ENCODE measurements at places on chromosomes 12 and 14.

DNA sequence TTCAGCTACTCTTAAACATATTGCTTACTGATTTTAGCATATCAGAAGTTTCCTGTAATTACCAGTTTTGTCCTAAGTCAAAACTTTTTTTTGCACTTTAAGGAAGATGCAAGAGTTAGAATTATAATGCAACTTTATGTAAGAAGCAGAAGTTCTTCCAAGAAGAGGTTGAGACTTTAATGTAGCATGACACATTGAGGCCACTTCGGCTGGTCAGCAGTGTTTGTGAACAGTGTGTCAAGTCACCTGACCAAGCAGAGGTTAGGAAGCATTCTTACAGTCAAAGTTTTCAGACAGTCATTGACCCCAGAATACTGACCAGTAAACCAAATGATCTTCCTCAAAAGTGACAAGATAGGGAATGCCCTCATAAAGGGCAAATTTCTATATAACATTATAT, 15.2 kb downstream of the FGFR1OP2 start:
- no peak for DNase-seq

DNA sequence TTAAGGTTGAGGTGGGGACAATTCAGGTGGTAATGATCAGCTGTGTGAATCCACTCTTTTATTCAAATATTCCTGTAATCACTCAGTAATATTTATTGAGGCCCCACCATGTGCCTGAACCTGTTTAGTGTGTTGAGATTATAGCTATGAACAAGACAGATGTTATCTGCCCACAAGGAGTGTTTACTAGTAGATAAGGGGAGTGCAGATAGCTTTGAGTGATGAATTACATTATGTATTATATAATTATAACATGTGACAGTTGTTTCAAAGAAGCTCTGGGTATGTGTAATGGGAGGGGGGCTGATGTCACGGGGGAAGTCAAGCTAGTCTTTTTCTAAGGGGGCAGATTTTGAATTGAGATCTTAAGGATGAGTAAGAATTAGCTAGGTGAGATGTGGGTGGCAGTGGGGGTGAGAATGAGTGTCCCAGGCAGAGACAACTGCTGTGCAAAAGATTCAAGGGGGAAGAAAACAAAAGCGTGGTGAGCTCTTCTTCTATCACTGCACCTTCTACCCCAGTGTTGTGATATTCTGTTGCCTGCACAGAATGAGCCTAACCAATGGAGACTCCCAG, 21.3 kb upstream of the SRRM4 start:
- no peak for DNase-seq

- no peak for DNase-seq
Measured at GRCh38 chr14:35944847-35945246, 118.7 kb downstream of the BRMS1L start.

DNA sequence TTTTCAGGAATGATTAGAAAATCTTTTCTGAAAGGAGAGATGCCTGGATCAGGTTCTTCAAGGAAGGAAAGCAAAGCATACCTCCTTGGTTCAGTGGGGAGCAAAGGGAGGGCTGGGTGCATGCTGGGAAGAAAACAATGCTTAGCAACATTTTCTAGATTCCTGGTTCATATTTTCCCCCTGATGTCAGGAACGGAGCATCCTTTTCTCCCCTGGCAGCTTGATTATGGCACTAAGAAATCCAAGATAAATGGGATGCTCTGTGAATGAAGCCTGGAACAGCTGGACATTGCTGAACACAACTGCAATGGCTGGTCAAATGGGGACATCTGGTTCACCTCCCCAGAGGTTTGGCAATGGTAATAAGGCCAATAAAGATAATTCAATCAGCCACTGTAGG, 50.9 kb downstream of the KCNA5 start:
- no peak for DNase-seq

- no peak for DNase-seq
Measured at GRCh38 chr14:69048456-69048855, 69.4 kb upstream of the ACTN1 start.

GRCh38 chr14:30874999-30875787, 834 bp downstream of the COCH start:
- no peak for DNase-seq

GRCh38 chr12:103645202-103645601, 58.1 kb downstream of the STAB2 start:
- DNase-seq = no peak

DNA sequence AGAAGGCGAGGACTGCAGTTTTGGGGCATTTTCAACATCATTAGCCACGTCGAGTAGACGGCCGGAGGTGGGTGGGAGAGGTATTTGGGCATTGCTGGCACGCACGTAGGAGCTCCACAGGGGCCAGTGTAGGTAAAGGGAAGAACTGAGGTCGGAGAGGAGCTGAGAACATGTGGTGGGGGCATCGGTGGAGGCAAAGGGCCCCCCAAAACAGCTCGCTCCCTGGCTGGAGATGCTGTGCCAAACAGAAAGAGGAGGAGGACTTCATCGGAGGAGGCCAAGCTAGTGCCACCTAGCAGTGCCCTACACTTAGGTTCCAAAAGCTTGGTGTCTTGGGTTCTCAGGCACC, 52.0 kb upstream of the PPP2R5C start:
- DNase-seq = no peak

- DNase-seq = no peak
Measured at GRCh38 chr14:52079239-52079959, 10.5 kb upstream of the NID2 start.

GRCh38 chr12:77725611-77726010, 105.1 kb upstream of the NAV3 start:
- no peak for DNase-seq

DNA sequence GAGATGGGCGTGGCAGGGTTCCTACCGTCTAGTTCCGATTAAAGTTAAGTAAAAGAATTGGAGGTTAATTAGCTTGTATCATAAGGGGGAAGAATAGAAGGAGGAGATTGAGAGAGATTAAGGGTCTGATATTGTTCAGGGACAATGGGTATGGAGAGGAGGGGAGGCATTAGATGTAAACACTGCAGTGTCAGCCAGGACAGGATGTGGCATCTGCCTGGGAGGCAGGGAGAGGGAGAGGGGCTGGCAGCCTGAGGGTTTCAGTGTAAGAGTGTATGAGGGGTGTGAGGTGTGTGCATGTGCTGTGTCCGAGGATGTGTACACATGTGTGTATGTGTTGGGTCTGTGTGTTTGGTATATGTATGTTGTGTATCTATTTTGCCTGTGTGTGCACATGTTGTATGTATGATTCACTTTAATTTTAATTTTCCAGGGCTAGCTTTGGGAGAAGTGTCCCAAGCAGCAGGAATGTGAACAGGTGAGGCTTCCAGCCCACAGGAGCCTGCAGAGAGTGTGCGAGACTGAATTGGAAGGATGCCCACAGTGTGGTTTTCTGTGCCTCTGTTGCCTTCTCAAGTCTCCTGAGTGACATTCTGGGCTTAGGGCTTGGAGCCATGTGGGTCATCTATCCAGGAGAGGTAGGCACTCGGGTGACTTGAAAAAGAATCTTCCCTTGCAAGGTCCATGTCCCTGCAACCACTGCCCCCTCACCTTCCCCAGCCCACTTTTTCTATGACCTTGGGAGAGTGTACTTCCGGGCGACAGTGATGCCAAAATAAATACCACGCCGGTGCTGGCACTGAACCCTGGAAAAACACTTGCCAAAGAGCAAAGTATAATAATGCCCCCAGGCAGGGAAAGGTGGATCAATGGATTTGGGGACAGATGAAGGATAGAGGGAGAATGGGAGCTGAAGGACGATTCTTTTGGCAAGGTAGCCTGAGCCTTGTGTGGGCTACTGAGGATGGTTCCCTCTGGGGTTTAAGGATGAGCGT, 36.8 kb upstream of the DCD start:
- DNase-seq = no peak

DNA sequence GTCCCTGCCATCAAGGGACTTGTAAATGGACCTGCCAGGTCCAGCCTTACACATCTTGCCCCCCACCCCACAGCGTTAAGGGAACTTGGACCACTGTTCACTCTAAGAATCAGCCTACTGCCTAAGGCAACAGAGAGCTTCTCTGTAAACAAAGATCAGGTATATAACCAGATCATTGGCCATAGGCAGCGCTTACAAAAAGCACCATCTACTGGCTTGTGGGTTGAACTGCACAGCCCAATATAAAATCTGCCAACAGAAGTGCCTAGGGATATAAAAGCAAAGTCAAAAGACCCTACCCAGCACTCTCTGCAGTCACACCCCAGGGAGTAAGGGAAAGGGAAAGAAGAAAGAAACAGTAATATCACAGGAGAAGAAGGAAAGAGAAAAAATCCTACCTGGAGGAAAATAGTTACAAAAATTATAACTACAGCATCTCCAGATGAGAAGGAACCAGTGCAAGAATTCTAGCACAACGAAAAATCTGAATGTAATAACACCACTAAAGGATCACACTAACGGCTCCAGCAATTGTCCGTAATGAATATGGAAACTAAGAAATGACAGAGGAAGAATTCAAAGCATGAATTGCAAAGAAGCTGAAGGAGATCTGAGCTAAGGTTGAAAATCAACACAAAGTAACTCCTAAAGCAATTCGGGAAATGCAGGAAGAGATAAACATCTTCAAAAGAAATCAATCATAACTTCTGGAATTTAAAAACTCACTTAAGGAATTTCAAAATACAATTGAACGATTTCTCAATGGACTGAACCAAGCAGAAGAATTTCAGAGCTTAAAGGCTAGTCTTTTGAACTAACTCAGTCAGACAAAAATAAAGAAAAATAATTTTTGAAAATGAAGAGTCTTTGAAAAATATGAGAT, 95.2 kb upstream of the PCED1B start:
- DNase-seq = peak; percentile 2

GRCh38 chr14:99566390-99567354, 37.3 kb downstream of the CCDC85C start:
- DNase-seq = no peak

DNA sequence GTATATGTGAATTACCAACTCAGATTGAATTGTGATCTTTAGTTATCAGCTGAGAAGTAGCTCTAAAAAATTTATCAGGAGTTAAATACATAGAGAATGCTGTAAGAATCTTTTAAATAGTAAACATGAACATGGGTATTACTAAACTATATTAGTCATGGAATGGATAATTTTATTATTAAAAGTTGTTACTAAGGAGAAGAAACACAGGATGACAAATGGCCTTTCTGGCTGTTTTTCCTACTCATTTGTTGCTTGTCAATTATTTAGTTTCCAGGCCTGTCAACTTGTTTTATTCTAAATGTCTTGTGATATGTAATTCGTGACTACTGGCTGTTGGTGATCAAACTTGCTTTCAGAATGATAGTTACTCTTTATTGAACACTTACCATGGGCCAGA, 58.7 kb downstream of the KTN1 start:
- DNase-seq = no peak

DNA sequence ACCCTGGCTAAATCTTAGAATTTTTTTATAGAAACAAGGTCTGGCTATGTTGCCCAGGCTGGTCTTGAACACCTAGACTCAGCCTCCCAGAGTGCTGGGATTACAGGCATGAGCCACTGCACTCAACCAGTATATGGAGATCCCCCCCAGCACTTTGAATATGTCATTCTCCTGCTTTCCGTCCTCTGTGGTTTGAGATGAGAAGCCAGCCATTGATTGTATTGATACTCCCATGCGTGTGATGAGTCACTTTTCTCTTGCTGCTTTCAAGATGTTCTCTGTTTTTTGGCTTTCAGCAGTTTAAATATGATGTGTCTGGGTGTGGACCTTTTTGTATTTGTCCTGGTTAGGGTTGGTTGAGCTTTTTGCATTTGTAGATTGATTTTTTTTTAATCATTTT, 75.2 kb upstream of the DNM1L start:
- peak; percentile 3 for DNase-seq

- no peak for DNase-seq
Measured at GRCh38 chr12:57451233-57451778, 3.8 kb upstream of the INHBE start.

DNA sequence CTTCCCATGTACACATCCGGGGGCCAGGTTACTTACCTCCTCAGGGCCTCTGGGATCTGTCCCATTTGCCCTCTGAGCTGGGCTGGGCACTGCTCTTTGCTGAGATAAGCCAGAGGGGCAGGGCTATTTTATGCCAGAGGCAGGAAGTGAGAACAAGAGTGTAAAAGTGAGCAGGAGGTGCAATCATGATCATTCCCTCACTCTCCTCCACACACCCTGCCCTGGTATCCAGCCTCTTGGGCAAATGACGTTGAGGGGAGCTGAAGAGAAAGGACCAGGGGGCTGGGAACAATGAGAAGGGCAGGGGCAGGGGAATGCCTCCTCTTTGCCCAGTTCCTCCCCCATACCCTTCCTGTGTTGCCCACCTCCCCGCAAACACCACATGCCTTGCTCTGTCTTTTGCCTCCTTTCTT, 4.2 kb downstream of the LPAR5 start:
- DNase-seq = no peak

- DNase-seq = no peak
Measured at GRCh38 chr12:132633901-132634300, 15.3 kb downstream of the P2RX2 start.

DNA sequence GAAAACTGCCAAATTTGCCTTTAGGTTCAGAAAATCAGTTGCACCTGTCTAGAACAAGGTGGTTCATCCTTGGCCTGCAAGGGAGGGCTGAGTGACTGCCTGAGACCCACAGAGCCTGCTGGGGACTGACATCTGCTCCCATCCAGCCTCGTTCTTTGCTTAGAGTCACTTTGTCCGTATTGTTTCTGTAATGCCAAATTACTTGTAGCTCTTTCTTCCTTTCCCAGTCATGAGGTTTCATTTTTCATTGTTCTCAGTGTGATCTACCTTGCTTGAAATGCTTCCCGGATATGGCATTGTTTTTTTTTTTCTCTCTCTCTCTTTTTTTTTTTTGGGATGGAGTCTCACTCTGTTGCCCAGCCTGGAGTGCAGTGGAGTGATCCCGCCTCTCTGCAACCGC, 21.3 kb downstream of the TSPAN9 start:
- no peak for DNase-seq

GRCh38 chr12:92735131-92735721, 32.4 kb downstream of the PLEKHG7 start:
- no peak for DNase-seq

DNA sequence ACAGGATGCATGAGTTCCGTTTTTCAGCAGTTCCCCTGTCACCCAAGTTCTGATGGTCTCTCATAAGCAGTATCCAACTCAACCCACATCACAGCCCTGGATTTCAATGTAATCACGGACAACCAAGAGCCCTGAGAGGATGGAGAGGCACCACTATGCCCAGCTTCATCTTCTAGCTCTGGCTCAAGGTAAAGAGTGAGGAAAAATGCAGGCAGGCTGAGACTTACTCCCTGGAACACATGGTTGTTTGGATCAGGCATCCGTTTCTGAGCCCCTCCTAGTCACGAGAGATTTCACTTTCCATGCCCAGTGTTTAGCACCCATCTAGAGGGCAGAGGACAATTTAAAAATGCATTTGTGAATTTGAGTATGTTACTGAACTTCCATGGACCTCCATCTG, 45.0 kb downstream of the ANO2 start:
- DNase-seq = no peak

DNA sequence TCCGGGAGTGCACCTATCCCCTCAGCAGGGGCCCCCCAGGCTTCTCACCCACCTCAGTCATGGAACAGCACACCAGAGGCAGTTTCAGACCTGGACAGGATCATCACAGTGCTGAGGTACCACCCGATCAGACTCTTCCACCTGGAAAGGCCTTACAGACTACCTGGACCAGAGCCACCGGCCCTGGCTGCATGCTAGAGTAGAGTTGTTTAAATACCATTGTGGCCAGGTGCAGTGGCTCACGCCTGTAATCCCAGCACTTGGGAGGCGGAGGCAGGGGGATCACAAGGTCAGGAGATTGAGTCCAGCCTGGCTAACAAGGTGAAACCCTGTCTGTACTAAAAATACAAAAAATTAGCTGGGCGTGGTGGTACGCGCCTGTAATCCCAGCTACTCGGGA, 61.5 kb downstream of the TSPAN11 start:
- DNase-seq = no peak

GRCh38 chr12:109702111-109702841, 11.3 kb upstream of the FAM222A start:
- no peak for DNase-seq
